ENCODE measurements at places on chromosomes 11 and 22. TPM values are rescaled to one million over a fixed set of nuclear protein-coding genes. Genes with fewer than 3 reads are reported as not detected.

The PNPLA3 gene
- 0.15 TPM for polyA plus RNA-seq

The MUC2 gene
- not detected for polyA plus RNA-seq

DNA sequence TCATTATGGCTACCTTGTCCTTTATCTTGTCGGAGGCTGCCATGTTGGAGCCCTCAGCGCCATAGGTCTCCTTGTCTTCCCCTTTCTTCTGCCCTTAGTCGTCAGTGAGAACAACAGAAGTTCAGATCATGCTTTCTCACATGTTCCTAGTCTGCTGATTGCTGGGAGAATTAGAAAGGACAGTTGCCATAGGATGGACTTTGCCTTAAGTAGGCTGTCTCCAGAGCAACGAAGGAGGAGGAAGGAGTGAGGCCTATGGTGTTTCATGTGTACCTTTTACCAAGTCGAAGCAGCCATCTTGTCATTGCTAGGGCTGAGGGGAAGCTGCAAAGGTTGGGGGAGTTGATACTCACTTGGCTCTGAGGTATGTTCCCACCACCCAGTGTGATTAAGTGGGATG, 62.6 kb downstream of the SYT13 start:
- no peak for DNase-seq
- no peaks in the 10 kb centered on the region for H3K4me1 ChIP-seq
- no peaks in the 10 kb centered on the region for H3K27me3 ChIP-seq
- H3K36me3 ChIP-seq, result peaks cover 42% of the 10 kb centered on the region

- DNase-seq, result no peak
- no peak overlapping the region for H3K4me3 ChIP-seq
- no peaks in the 10 kb centered on the region for H3K4me1 ChIP-seq
- H3K36me3 ChIP-seq, result no peaks in the 10 kb centered on the region
- H3K27ac ChIP-seq, result no peak overlapping the region
Observed at GRCh38 chr11:12116425-12117032, 6.1 kb downstream of the MICAL2 start.

The GLB1L2 gene
- polyA plus RNA-seq, result 0.31 TPM

DNA sequence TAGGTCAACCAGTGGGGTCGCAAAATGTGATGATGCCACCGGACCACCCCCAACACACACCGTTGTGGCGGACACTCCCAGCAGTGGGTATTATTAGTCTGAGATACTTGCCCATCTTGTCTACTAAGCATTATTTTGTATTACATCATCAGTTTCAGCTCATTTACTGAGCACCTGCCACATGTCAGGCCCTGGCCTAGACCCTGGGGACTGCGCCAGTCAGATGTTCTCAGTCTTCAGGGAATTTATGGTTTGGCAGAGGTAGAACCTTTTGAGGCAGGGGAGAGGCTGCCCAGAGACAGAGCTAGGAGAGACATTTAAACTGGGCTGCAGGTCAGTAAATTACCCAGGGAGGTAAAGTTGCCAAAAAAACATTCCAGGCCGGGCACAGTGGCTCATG, 43.1 kb upstream of the GCAT start:
- H3K4me3 ChIP-seq, result no peak overlapping the region
- H3K36me3 ChIP-seq, result peaks cover 27% of the 10 kb centered on the region
- no peaks in the 10 kb centered on the region for H3K4me1 ChIP-seq
- H3K27me3 ChIP-seq, result no peaks in the 10 kb centered on the region

DNA sequence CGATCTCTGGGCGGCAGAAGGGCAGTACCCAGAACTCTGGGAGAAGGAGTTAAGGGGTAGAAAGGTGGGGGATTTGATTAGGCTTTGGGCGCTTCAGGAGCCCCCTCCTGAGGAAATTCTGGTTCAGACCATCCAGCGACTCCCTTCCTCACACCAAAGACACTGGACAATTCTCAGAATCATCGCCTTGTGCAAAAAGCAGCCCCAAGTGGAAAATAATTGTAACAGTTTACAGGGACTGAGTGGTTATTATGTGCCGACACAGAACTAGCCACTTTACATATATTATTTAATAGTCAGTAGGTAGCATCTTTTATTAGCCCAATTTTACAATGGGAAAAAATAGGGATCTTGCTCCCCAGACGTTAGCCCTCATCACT, 662 bp upstream of the TRIM3 start:
- H3K27me3 ChIP-seq, result peaks cover 5% of the 10 kb centered on the region
- peak overlapping the region; percentile 77 for H3K4me3 ChIP-seq
- no peaks in the 10 kb centered on the region for H3K36me3 ChIP-seq
- H3K27ac ChIP-seq, result peak overlapping the region; percentile 76

The RPS6KB2 gene
- 131 TPM for polyA plus RNA-seq

DNA sequence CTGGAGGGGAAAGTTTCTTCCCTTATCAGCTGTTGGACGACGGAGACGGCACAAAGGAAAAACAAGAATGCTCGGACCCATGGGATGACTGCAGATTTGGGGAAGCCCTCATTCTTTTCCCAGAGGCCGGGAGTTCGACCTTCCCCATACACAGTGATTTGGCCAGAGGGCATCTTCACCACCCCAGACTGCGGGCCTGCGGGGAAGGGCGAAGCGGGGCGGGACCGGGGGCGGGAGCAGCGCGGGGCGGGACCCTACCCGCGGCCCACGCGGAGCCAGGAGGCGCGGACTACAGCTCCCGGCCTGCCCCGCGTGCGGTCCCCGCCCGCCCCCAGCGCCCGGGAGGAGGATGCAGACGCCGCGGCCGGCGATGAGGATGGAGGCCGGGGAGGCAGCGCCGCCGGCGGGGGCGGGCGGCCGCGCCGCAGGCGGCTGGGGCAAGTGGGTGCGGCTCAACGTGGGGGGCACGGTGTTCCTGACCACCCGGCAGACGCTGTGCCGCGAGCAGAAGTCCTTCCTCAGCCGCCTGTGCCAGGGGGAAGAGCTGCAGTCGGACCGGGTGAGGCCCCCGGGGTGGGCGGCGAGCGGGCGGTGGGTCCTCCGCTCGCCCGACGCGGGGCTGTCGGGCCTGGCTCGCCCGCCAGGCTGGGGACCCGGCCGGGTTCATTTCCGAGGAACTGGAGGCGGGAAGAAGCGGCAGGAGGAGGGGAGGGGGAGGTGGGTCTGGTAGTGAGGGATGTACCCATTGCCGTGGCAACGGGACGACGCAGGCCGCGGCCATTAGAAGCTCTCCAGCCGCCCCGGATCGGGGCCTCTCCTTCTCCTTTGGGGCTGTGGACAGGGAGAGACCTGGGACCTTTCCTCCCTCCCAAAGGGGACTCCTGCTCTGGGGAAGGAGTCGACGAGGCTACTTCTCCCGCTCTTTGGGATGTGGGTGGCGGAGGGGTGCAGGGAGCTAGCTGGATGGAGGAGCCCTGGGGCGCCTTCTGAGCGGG, at the start of gene KCTD17:
Gene KCTD17, plus strand, starts transcription at position 352 of the 995 bp plus-strand sequence. Its CDS starts 19 bp downstream, at position 371.
- H3K27ac ChIP-seq, result no peak within 1 kb of the TSS
- no peaks in the 10 kb centered on the region for H3K27me3 ChIP-seq
- peaks cover 8% of the 10 kb centered on the region for H3K36me3 ChIP-seq
- DNase-seq, result peak; percentile 78
- H3K4me3 ChIP-seq, result no peak within 1 kb of the TSS

The CFAP68 gene
- polyA plus RNA-seq, result 13.3 TPM

GRCh38 chr22:47310601-47311000, 548.2 kb downstream of the TBC1D22A start:
- no peak overlapping the region for H3K27ac ChIP-seq
- no peaks in the 10 kb centered on the region for H3K4me1 ChIP-seq
- H3K27me3 ChIP-seq, result no peaks in the 10 kb centered on the region
- DNase-seq, result no peak
- H3K36me3 ChIP-seq, result no peaks in the 10 kb centered on the region

DNA sequence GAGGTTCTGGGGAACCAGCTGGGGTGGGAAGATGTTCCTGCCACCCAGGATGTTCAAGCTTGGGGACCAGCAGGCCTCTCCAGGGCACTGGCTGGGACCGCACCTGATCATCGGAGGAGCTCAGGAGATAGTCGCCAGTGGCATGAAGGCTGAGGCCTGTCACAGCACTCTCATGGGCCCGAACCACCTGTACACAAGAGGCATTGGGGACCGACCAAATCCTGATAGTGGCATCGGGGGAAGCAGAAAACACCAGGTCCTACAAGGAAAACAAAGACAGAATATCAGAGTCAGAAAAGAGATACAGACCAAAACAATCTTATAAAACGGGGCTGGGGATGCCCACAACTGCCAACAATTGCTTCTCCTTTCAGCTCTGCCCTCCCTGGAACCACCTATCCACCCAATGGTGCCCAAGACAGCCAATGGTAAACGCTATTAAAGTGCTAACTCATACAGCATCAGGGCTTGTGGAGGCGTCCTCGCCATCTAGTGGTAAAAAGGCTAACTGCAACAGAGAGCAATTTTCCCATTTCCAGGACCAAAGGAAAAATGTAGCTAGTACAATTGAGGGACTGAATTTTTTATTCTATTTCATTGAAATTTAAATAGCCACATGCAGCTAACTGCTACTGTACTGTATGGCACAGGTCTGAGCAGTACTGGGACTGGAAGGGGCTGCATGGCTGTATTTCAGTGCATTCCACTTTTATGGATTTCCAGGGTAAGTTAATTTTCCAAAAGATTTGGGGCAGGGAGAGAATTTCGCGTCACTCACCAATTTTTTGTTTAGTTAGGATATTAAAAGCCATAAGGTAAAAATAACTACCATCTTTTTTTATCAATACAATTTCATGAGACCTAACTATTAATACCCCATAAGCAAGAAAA, 7.1 kb downstream of the PRPF19 start:
- H3K4me3 ChIP-seq, result no peak overlapping the region
- H3K27ac ChIP-seq, result no peak overlapping the region
- peak; percentile 69 for DNase-seq
- peaks cover 3% of the 10 kb centered on the region for H3K4me1 ChIP-seq
- H3K36me3 ChIP-seq, result peaks cover 93% of the 10 kb centered on the region

- H3K27me3 ChIP-seq, result peaks cover 14% of the 10 kb centered on the region
- DNase-seq, result no peak
- peaks cover 28% of the 10 kb centered on the region for H3K4me1 ChIP-seq
- no peak overlapping the region for H3K27ac ChIP-seq
Observed at GRCh38 chr22:41201141-41201540, 4.0 kb upstream of the L3MBTL2 start.

- H3K27ac ChIP-seq, result no peak overlapping the region
- no peak overlapping the region for H3K4me3 ChIP-seq
- H3K4me1 ChIP-seq, result peaks cover 4% of the 10 kb centered on the region
- no peaks in the 10 kb centered on the region for H3K36me3 ChIP-seq
Observed at GRCh38 chr22:38413085-38414008, 41.7 kb downstream of the KCNJ4 start.

DNA sequence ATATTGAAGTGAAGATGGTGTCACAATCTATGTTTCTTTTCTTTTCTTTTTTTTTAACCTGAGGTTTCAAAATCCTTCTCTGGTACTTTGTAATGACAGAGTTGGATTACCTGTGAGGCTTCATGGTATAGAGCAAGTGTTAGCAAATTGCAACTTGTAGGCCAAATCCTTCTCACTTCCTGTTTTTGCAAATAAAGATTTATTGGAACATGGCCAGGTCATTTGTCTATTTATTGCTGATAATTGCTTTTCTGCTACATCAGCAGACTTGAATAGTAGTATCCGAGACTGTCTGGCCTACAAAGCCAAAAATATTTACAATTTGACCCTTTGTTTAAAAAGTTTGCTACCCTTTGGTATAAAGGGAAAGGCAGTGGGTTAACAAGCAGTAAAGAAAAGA, 1059.4 kb upstream of the CCDC90B start:
- no peak overlapping the region for H3K4me3 ChIP-seq
- H3K27me3 ChIP-seq, result no peaks in the 10 kb centered on the region
- no peak overlapping the region for H3K27ac ChIP-seq
- no peaks in the 10 kb centered on the region for H3K36me3 ChIP-seq

- no peaks in the 10 kb centered on the region for H3K36me3 ChIP-seq
- no peak for DNase-seq
- no peak overlapping the region for H3K4me3 ChIP-seq
- no peak overlapping the region for H3K27ac ChIP-seq
- no peaks in the 10 kb centered on the region for H3K4me1 ChIP-seq
Observed at GRCh38 chr22:48827904-48828555, 999.6 kb downstream of the BRD1 start.

The ANO9 gene
- polyA plus RNA-seq, result 94.1 TPM

GRCh38 chr11:66784575-66784974, 55.6 kb upstream of the SPTBN2 start:
- no peak for DNase-seq
- no peak overlapping the region for H3K4me3 ChIP-seq
- no peaks in the 10 kb centered on the region for H3K4me1 ChIP-seq
- no peak overlapping the region for H3K27ac ChIP-seq

DNA sequence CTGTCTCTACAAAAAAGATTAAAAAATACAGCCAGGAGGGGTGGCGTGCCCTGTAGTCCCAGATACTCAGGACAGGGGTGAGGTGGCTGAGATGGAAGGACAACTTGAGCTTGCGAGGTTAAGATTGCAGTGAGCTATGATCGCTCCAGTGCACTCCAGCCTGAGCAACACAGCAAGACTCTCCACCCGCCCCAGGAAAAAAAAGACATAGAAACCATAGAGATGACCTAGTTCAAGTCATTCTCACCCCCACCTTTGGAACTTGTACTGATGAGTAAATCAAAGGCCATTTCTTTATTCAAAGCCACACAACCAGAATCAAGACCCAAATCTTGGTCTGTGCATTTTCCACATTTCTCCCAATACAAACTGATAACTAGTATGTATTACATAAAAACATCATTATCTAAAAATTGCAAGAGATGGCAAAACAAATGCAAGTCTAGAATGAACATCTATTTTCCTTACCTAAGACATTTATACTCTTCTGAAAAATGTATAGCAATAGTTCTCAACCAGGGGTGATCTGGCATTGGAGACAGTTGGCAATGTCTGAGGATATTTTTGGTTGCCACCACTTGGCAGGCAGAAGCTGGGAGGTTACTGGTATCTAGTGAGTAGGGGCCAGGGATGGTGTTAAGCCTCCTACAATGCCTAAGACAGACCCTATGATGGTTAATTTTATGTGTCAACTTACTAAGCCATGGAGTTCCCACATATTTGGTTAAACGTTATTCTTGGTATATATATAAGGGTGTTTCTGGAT, 34.6 kb downstream of the LGR4 start:
- no peak overlapping the region for H3K27ac ChIP-seq
- no peak overlapping the region for H3K4me3 ChIP-seq
- H3K4me1 ChIP-seq, result no peaks in the 10 kb centered on the region
- no peak for DNase-seq

DNA sequence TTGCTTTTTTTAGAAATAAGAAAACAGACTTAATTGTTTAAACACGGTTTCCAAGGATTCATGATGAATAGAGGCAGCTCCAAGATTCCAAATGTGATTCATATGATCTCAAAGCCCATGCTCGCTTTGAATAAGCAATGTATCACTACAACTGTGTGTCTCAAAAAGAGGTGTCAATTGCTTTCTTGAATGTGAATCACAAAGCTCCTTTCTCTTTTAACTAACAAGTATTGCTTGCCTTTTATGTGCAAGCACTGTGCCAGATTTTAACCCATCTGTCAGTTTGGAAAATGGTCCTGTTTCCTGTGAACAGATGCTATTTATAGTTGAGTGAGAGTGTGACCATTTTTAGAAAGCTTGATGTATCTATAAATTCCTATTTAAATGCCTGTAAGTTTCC, 6.5 kb downstream of the OOSP1 start:
- no peak overlapping the region for H3K27ac ChIP-seq
- no peak for DNase-seq
- H3K4me3 ChIP-seq, result no peak overlapping the region
- H3K36me3 ChIP-seq, result no peaks in the 10 kb centered on the region
- H3K27me3 ChIP-seq, result no peaks in the 10 kb centered on the region

Measured in B cell (primary cell).